ENCODE measurements at places on chromosomes 5 and 9.

DNA sequence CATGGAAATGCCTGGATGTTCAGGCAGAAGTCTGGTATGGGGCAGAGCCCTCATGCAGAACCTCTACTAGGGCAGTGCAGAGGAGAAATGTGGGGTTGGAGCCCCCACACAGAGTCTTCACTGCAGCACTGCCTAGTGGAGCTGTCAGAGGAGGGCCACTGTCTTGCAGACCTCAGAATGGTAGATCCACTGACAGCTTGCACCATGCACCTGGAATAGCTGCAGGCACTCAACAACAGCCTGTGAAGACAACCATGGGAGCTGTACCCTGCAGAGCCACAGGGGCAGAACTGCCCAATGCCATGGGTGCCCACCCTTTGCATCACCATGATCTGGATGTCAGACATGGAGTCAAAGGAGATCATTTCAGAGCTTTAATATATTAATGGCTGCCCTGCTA lies 36.9 kb downstream of the TRIP13 start:
- DNase-seq = no peak

GRCh38 chr5:54653956-54654614 lies 136.5 kb downstream of the SNX18 start:
- DNase-seq = no peak

DNA sequence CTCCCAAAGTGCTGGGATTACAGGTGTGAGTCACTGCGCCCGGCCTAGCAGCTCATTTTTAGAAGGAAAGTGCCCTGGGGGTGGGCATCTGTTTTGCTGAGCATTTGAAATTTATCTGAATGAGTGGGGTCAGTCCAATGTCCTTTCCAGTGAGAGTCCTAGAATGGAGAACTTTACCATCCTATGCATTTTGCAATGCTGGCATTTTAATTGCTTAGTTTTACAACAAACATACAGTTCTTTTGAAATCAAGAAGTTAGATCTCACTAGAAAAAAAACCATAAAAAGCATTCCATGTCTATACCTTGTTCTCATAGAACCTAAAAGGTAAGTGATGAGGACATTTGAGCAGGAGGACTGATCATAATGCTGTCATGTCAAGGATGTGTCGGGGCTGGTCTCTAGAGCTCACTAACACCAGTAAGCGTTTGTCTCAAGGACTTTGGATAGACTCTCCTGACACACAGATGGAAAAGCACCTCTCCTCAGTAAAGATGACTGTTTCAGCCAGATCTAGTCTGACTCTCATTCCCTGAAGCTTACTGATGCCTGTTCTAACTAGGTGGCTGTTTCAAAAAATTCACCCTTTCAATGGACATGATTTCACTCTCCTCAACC lies 83.9 kb downstream of the DCP2 start:
- DNase-seq = no peak

- DNase-seq = no peak
Measured at GRCh38 chr9:3804103-3804502, 278.3 kb upstream of the RFX3 start.

GRCh38 chr5:8729437-8729836 lies 816.4 kb downstream of the SEMA5A start:
- no peak for DNase-seq

DNA sequence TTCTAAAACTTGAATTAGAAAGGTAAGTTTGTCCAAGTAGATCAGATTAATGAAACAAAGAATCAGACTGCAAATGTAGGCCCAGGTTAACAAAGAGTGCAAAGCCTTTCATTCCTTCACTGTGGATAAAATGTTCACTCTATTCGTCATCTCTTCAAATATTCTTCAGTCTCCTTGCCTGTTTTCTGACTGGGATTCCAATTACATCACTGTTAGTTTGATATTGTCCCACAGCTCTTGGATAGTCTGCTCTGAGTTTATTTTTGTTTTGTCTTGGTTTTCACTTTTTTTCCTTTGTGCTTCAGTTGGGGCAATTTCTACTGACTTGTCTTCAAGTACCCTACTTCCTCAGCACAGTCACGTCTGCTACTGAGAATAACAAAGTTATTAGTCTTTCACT lies 38.5 kb upstream of the GZMA start:
- no peak for DNase-seq

DNA sequence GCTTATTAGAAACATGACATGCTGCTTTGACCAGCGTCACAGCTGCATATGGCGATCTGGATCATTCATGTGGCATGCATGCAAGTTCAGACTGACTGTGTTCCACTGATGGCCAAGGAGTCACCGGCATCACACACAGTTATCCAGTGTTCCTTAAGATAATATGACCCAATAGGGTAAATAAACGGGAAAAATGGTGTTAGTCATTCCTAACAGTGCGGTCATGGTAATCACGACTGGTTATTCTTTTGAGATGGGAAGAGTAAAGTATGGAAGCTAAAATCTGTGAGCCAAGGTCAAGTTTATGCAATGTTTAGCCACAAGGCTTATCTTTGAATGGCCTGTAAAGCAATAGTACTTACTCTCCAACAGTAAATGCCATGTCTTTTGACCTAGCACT lies 29.3 kb upstream of the LVRN start:
- no peak for DNase-seq

DNA sequence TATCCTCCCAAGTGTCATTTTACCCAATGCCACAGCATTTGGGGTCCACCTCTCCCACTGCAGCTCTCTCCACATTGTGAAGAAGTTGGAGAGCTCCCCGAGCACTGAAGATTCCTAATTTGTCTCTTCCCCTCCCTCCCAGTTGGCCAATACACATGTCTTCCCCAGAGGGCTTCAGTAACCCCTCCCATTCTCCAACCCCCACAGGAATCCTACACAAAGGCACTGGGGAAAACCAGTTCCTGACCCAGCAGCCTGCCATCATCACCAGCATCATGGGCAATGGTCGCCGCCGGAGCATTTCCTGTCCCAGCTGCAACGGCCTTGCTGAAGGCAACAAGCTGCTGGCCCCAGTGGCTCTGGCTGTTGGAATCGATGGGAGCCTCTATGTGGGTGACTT lies 87.3 kb upstream of the WWC1 start:
- no peak for DNase-seq

DNA sequence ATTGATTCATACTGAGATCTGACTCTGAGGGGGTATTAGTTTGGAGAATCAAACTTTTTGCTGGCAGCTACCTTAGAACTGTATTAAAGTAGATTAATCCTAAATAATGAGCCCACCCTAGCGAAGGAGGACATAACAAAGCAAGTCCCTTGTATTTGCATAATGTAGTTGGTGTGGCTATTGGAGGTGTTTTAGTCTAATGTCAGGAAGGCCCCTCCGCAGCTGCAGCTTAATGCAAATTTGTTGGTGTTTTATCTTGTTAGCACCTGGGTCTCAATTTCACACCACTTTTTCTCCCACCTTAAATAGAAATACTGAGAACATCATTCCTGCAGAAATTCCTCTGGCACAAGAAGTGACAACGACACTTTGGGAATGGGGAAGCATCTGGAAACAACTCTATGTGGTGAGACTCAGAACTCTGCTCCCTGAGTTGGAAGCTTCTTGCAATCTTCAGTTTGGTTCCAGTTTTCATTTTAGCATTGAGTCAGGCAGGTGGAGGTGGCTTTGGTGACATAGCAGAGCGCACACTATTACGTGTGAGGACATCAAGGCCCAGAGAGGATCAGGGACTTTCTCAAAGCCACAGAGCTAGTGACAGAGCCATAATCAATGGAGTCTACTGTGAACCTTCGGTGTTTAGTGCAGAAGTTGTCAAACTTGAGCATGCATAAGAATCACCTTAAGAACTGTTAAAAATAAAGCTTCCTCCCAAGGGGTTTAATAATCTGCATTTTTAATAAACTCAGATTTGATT lies 33.9 kb downstream of the DOCK2 start:
- no peak for DNase-seq

DNA sequence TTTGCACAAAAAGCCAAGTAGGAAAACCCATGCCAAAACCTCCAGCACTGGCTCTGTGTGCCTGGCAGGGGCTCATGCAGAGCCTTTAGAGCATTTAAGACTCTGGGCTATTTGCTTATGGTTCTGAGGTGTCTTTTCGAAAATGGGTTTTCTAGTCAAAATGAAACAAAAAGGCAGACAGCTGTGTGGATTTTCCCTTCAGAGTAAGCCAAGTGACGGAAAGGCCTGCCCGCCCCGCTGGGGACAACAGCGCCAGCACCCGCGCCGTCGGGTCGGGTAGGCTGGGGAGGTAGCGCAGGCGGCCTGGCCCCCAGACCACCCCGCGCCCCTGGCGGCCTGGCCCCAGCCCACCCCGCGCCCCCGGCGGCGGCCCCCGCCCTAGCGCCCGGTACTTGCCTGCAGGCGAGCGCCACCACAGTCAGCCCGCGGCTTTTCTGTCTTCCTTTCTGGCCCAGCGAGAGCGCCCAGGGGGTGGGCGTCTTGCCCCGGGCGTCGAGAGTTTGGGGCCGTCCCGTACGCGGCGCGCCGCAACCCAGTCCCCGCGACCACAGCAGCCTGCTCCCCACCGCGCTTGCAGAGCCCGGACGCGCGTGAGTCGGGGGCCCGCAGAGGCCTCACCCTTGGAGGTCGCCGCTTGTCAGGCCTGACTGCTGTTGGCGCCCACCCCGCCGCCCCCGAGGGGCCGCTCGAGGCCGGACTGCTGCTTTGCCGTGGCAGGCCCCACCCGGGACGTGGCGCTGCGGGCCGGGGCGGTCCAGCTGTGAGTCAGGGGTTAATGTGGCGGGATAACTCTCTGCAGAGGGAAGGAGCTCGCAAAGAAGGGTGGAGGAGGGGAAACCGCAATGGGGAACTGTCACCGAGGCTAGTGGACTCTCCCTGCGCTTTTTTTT lies at the start of gene TICAM2:
Gene TICAM2, minus strand, starts transcription at position 779 of the 890 bp plus-strand sequence. CDS start 21,223 bp downstream, outside the sequence.
- peak; percentile 71 for DNase-seq

GRCh38 chr5:94702729-94703128 lies 84.3 kb downstream of the SLF1 start:
- no peak for DNase-seq

DNA sequence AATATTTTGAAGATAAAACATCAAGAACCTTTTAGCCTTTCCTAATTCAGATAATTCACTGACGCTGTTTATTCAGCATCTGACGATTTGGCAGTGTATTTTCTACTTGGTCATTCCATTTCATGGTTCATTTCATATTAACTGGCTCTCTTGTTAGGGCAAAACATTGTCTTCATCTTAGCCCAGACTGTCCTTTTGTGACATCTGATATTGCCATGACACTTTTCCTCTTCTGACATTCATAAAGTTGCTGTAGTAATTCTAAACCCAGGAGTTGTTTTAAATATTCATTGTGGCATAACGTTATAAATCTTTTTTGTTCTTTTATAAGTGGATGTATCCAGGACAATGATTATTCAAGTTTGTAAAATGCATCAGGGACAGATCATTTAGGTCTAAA lies 1.8 kb downstream of the SCAMP1 start:
- DNase-seq = no peak

DNA sequence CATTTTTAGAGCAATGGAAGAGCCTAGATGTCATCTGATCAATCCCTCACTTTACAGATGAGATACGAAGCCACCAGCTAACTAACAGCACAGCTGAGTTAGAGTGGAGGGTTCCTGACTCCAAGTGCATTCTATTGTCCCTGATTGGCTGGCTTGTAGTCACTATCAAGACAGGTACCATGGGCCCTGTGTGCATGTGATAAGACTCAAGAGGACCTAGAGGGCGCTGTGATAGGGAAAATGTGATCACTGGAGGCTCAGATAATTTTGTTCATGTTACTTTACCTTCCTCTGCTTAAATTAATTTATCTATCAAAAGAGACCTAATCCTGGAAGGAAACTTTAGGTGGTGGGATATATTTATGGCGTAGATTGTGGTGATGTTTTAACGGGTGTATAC lies 19.5 kb upstream of the SNAPC3 start:
- DNase-seq = peak; percentile 13

DNA sequence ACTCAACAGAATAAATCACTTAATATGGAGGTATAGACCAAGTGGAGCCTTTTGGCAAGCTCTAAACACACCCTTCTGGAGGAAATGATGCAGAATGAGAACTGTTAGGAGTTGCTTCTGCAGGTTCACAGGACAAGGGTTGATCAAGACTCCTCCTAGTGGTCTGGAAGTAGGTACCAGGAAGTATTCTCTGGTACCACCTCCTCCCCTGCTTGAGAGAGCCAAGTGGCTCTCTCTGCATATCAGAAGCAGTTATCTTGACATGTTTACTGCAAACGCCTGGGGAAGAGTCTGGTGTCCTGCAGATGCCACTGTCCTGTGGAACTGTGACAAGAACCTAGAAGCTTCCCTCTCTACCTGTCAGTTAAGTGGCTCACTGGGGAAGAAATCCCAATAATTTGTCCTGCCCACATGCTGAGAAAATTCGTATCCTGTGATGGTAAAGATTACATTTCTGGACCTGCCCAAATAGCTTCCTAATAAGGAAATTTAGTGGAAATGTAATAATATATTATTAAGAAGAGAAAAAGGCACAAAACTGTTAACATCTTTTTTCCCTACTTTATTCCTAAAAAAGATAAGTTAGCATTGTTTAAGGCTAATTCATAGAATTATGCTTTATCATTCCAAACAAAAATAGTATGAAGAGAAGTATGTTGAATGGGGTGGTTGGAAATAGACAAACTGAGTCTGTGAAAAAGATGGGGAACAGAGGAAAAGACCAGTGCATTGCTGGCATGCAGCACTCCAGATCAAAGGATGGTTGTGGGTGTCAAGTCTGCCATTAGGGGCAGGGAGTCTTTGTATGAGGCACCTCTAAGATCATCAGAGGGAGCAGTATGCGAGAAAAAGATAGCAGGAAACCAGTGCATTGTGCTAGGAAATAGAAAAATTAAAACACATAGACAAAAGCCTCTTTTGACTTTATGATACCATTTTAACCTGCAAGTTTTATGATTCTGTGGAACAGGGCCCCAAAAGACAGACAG lies 118.8 kb downstream of the CDC42SE2 start:
- no peak for DNase-seq

GRCh38 chr5:40030661-40031060 lies 605.9 kb upstream of the DAB2 start:
- DNase-seq = no peak

DNA sequence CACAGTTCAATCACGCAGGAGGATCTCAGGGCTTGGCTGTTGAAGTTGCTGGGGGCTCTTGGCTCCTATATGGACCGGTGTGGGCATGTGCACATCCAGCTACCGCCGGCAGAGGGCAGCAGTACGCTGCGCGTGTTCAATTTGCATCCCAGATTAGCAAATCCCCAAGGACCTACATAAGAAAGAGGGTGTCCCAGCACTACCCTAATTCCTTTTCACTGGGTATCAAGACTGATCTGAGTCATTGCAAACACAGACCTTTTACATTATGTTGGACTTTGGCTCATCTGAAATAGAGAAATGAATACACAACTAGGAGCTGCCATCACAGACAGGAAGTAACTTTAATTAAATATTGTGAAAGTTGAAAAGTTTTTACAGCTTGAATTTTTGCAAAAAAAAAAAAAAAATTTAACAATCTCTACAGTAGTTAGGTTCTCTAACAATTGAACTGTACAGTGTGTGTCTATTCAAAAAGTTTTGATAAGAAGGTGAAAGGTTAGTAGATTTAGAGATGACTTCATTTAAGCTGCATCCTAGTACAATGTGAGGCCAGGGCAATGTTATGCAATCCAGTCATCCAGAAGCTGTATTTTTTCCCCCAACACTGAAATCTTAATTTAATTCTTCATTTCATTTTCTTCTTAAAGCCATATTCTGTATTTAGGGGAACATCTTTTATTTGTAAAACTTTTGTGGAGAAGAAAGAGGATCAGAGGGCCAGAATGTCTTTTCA lies 404.0 kb downstream of the EBF1 start:
- DNase-seq = peak; percentile 73
